SJSA1 (cell line): ENCODE measurements at places on chromosomes 7 and 10. TPM values are rescaled to one million over a fixed set of nuclear protein-coding genes. Genes with fewer than 3 reads are reported as not detected.

- no peak overlapping the region for H3K27ac ChIP-seq
- peaks cover 12% of the 10 kb centered on the region; the same call in 1 of the 2 replicates for H3K27me3 ChIP-seq
- no peaks in the 10 kb centered on the region for H3K4me1 ChIP-seq
- no peak for DNase-seq
- no peaks in the 10 kb centered on the region for H3K36me3 ChIP-seq
Observed at GRCh38 chr7:122256046-122256445, 48.5 kb downstream of the FEZF1 start.

- peaks cover 1% of the 10 kb centered on the region; the same call in 1 of the 2 replicates for H3K36me3 ChIP-seq
- peaks cover 75% of the 10 kb centered on the region for H3K4me1 ChIP-seq
- H3K27ac ChIP-seq = peak overlapping the region; percentile 63
Observed at GRCh38 chr10:119803264-119803663, 69.4 kb downstream of the MCMBP start.

- H3K36me3 ChIP-seq = no peaks in the 10 kb centered on the region
- DNase-seq = no peak
- H3K27ac ChIP-seq = no peak overlapping the region
- no peak overlapping the region for H3K4me3 ChIP-seq
- no peaks in the 10 kb centered on the region for H3K4me1 ChIP-seq
- H3K27me3 ChIP-seq = no peaks in the 10 kb centered on the region
Observed at GRCh38 chr7:20959281-20959680, 172.6 kb upstream of the SP8 start.

DNA sequence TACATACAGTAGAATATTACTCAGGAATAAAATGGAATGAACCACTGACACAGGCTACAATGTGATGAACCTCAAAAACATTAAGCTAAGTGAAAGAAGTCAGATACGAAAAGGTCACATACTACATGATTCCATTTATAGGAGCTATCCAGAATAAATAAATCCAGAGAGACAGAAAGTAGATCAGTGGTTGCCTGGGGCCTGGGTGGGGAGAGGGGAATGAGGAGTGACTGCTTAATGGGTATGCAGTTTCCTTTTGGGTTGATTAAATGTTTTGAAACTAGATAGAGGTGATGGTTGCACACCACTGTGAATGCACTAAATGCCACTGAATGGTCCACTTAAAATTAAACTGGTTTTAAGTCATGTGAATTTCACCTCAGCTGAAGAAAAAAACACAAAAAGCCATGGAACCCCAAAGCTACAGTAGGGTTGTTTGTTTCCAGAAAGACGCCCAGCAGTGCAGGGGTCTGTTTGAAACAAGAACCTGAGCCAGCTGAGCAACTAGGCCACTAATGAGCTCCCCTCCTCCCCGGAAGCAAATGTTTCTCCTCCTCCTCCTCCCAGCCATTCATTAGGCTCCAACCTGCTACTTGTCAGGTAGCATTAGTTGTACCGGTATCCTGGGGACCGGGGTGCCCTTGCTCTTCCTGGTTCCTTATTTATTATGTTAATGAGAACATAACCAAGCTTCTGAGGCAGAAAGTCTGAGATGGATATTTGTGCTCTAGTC lies 168.4 kb downstream of the EVX1 start:
- DNase-seq = no peak
- H3K4me3 ChIP-seq = no peak overlapping the region
- H3K27ac ChIP-seq = no peak overlapping the region
- peaks cover 7% of the 10 kb centered on the region; the same call in 1 of the 2 replicates for H3K27me3 ChIP-seq
- no peaks in the 10 kb centered on the region for H3K36me3 ChIP-seq

Gene PMS2
- 13.1 and 14.8 TPM in 2 replicates for total RNA-seq
